D341Med (cell line): ENCODE measurements at places on chromosomes 12 and 14.

GRCh38 chr14:39683691-39684260 is 251.5 kb upstream of the FBXO33 start:
- DNase-seq, result no peak

DNA sequence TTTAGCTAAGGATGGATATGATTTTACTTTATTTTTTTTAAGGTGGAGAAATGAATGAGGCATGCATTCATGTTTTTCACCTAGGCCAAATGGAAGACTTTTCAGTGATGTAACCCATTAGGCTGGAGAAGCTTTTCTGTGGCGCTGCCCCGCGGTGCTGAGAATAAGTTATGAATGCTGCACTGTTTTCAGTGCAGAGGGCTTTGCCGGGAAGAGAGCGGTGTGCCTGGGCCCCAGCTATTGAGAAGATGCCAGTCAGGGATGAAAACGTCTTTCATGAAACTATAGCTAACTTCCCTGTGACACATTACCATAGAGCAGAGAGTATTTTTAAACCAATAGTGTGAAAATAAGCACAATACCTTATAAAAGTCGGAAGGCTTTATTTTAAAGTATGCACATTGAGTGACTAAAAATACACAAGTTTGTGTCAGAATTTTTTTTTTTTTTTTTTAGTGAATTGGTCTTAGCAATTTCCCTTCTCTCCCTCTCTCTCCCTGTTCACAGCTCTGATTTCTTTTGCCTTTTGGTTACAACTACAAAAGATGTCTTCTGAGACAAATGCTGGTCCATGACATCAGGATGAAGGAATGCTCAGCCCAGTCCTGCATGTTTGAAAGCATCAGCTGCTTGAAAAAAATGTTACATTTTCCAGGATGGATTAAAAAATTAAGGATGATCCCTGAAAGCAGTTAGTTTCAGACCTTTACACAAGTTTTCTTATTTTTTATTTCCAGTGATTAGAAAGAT is 48.3 kb downstream of the NPAS3 start:
- DNase-seq, result no peak

GRCh38 chr12:57694459-57695019 is 607 bp downstream of the OS9 start:
- DNase-seq, result peak; percentile 67

DNA sequence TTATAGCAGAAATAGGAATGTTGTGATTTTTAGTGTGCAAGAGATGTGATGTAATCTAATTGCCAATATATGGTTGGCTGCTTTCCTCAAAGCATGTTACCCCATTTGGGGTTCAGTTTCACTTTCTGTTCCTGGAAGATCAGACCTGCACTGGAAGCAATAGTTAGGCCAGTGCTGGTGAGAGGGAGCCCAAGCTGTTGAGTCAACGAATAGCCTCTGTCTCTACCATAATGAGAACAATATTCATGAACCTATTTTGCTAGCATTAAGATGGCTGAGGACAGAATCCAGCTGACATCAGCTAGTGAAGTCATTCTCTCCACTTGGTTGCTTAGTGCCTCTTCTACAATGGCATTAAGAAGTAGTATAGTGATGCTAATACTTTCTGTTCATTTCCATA is 379.9 kb upstream of the DCN start:
- DNase-seq, result no peak

- peak; percentile 96 for DNase-seq
Measured at GRCh38 chr14:23095196-23096108, at the start of gene C14orf119. Gene C14orf119 (plus strand): TSS chr14:23095505. CDS start chr14:23097659, 2,154 bp downstream.

GRCh38 chr12:121893961-121894460 is 5.4 kb downstream of the PSMD9 start:
- DNase-seq, result peak; percentile 9

- no peak for DNase-seq
Measured at GRCh38 chr12:105226219-105226618, 9.8 kb downstream of the APPL2 start.

- DNase-seq, result no peak
Measured at GRCh38 chr12:20123465-20123864, 244.9 kb upstream of the PDE3A start.

DNA sequence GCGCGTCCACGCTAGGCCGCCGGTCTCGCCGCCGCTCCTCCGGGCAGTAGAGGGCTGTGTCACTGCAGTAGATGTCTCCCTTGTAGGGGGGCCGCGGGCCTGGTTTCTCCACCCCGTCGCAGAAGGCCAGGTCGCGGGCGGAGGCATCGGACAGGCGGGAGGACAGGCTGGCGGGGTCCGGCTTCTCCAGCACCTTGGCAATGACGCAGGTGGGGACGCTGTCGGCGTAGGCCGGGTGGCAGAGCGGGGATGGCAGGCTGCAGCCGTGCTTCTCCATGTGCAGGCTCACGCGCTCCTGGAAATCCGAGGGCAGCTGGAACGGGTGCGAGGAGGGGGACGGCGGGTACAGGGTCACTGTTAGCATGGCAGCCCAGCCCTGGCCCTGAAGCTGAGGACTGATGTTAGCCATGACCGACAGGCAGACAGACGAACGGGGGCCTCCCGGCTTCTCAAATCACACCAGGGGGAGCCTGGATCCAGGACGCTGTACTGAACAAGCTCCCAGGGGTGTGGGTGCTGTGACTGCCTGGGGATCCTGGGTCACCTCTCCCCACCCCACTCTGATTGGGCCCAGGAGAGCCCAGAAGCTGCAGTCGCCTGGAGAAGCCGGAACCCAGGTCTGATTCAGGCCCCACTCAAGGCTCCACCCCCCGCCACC is 48.1 kb downstream of the BEGAIN start:
- no peak for DNase-seq

- peak; percentile 96 for DNase-seq
Measured at GRCh38 chr14:30874120-30874998, at the start of gene COCH. Gene COCH (plus strand): TSS chr14:30874559. CDS start chr14:30874939, 380 bp downstream.

- no peak for DNase-seq
Measured at GRCh38 chr12:98059659-98060343, 455.6 kb upstream of the TMPO start.

DNA sequence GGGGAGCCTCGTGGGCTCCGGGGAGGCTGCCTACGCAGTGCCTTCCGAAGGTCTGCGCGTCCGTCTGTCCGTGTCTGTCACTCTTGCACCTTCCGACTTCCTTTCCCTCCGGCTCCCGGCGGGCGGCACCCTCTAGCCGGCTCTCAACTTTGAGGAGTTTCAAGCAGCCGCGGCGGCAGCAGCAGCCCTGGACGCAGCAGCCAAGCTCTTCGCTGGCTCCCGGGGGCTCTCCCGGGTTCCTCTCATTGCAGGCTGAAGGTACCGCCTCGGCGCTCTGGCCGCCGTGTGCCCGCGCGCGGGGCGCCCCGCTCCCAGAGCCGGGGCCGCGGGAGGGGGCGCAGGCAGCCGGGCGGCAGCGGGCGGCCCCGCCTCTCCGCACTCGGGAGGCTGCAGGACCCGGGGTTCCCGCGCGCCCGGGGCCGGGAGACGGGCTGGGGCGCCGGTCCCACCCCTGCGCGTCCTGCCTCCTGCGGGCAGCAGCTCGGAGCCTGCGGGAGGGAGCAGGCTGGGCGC is at the start of the genes AMIGO2 and PCED1B:
Gene AMIGO2, minus strand, starts transcription at position 492 of the 513 bp plus-strand sequence. CDS start 957 bp downstream, outside the sequence.
Gene PCED1B, plus strand, starts transcription at position 154 of the 513 bp plus-strand sequence. CDS start 155,443 bp downstream, outside the sequence.
- DNase-seq, result peak; percentile 59

GRCh38 chr14:35277179-35277578 is 15.0 kb upstream of the PSMA6 start:
- DNase-seq, result no peak

DNA sequence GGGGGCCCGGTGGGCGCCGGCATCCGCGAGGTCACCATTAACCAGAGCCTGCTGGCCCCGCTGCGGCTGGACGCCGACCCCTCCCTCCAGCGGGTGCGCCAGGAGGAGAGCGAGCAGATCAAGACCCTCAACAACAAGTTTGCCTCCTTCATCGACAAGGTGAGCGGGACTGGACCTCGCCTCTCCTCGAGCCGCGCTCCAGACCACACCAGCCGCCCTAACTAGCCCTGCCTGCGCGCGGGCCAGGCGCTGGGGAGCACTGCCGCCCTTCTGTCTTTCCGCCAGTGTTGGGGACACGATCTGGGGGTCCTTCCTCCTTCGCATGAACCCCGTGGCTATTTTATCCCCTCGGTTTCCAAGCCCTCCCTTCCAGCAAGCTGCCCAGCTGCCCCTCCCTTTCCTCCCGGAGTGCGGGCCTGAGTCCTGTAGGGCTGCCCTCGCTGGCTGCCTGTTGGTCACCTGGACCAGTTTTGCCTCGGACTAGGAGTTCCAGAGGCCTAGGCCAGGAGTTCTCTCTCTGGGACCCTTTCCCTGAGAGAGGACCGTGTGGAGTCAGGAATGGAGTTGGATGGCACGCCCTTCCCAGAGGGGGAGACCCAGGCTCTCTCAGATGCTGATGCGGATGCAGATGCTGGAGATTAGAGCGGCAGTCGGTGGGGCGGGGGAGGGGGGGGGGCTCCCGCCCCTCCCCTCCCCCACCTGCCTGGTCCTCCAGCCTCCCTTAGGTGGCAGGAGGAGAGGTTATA is 592 bp downstream of the KRT7 start:
- DNase-seq, result no peak

DNA sequence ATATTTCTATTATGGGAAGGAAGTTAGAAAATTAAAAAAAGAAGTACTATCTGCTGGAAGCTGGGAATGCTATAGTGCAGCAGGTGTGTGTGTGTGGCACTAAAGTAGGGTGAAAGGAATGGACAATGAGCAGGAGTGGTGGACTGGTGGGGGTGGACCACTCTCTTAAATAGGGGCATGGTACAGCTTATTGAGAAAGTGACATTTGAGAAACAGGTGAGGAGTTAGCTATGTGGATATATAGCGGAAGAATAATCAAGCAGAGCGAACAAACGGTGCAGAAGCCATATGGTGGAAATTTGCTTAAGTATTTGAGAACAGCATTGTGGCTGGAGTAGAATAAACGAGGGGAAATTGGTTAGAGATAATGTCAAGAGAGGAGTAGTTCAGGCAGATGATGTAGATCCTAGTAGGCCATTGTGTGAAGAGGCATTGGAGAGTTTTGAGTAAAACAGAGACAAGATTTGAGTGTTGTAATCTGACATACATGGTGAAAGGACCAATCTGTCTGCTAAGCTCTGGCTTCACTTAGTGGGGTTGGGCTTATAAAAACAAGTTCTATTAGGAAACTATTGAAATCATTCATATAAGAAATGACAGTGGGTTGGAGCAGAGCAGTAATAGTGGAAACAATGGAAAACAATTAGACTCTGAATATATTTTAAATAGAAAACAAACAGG is 149.2 kb upstream of the SYT10 start:
- DNase-seq, result no peak
